ENCODE measurements at places on chromosomes 2 and 18. TPM values are rescaled to one million over a fixed set of nuclear protein-coding genes. Genes with fewer than 3 reads are reported as not detected.

- H3K4me1 ChIP-seq, result no peaks in the 10 kb centered on the region
- DNase-seq, result no peak
- H3K27ac ChIP-seq, result no peak overlapping the region
- H3K36me3 ChIP-seq, result no peaks in the 10 kb centered on the region
- H3K27me3 ChIP-seq, result no peaks in the 10 kb centered on the region
Observed at GRCh38 chr2:223467196-223467595, 135.0 kb downstream of the SCG2 start.

- no peaks in the 10 kb centered on the region for H3K27me3 ChIP-seq
- no peak overlapping the region for H3K27ac ChIP-seq
- H3K36me3 ChIP-seq, result no peaks in the 10 kb centered on the region
- DNase-seq, result no peak
Observed at GRCh38 chr18:6207941-6208340, 206.8 kb downstream of the L3MBTL4 start.

DNA sequence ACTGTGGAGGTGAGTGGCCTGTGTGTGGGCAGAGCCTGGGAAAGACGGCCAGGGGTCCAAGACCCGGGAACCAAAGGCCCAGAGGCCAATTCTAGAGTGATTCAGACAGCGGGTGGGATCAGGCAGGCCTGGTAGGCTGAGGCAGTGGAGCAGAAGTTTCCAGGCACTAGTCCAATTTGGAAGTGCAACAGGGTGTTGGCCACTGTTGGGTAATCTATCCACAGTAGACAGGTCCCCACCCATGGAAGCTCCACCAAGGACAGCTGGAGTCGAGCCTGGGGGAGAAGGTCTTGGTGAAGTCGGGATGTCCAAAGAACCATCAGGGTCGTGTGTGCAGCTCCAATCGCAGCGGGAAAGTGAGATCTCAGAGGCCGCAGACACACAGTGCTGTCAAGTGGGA, 125.8 kb upstream of the COPS8 start:
- H3K36me3 ChIP-seq, result no peaks in the 10 kb centered on the region
- H3K4me1 ChIP-seq, result no peaks in the 10 kb centered on the region
- DNase-seq, result no peak
- no peak overlapping the region for H3K27ac ChIP-seq
- no peaks in the 10 kb centered on the region for H3K27me3 ChIP-seq

- peak; percentile 35 for DNase-seq
- no peaks in the 10 kb centered on the region for H3K27me3 ChIP-seq
- H3K36me3 ChIP-seq, result no peaks in the 10 kb centered on the region
- H3K4me3 ChIP-seq, result peak overlapping the region; percentile 42
Observed at GRCh38 chr18:74994502-74995418, 214.2 kb downstream of the PTGR3 start.

The UGT1A3 gene
- total RNA-seq, result not detected

GRCh38 chr2:118251427-118251826, 163.2 kb downstream of the INSIG2 start:
- H3K4me3 ChIP-seq, result no peak overlapping the region
- DNase-seq, result no peak
- H3K4me1 ChIP-seq, result peaks cover 15% of the 10 kb centered on the region
- H3K36me3 ChIP-seq, result no peaks in the 10 kb centered on the region

GRCh38 chr2:240891492-240892340, 4.2 kb downstream of the MAB21L4 start:
- H3K36me3 ChIP-seq, result no peaks in the 10 kb centered on the region
- no peaks in the 10 kb centered on the region for H3K4me1 ChIP-seq
- no peak overlapping the region for H3K27ac ChIP-seq
- no peaks in the 10 kb centered on the region for H3K27me3 ChIP-seq
- no peak for DNase-seq
- no peak overlapping the region for H3K4me3 ChIP-seq

The EPAS1 gene
- 2.5 TPM for total RNA-seq

The PAX3 gene
- total RNA-seq, result not detected

The IL1F10 gene
- total RNA-seq, result not detected

The CEBPZOS gene
- total RNA-seq, result 33.2 TPM
